ENCODE measurements at places on chromosomes 2 and 18.

GRCh38 chr2:5692561-5693286, 540 bp downstream of the SOX11 start:
- DNase-seq: no peak

DNA sequence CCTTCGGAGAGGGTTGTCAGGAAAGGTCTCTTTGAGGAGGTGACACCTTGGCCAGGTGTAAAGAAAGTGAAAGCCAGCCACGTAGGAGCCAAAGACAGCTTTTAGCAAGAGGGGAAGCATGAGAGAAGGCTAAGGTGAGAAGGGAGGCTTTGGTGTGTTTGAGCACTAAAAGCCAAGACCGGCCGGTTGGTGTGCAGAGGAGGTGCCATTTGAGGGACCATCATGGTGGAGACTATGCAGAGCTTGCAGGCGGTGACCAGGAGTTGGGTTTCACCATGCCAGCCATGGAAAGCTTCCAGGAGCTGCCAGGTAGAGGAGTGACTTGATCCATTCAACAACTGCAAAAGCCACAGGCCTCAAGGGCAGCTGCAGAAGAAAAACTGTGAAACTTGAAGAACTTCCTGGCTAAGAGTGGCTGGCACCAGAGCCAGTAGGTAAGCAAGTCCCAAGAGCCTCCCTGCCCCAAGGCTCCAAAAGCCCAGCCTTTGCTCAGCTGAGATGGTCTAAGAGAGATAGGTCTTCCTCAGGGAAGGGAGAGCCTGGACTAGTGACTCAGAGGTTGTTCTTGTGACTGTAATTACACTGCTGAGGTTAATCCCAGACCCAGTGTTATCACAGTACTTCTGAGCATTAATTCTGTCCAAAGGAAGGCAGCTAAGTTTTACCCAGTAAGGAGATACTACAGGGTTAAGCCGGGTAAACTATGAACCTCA, 319.0 kb downstream of the BCL11A start:
- no peak for DNase-seq

GRCh38 chr2:229880892-229881586, 40.8 kb downstream of the TRIP12 start:
- no peak for DNase-seq

DNA sequence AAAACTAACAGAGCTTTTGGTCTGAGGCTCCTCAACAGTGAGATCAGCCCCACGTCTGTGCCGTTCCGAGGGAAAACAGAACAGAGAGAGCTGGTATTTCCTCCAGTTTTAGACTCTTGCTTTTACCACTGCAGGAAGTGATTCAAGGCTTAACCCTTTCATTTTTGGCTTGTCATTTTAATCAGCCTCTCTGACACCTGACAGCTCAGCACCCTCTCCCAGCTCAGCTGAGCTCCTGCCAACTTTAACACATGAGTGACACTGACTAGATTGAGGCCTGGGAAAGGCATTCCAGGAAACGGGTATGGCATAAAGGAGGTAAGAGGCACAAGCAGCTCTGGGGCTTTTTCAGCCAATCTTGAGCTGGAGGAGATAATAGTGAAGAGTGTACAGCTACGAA, 239.4 kb upstream of the SKOR2 start:
- no peak for DNase-seq

GRCh38 chr2:217297096-217297495, 437.2 kb upstream of the TNP1 start:
- DNase-seq: no peak

GRCh38 chr2:60554074-60554645, 706 bp upstream of the BCL11A start:
- DNase-seq: peak; percentile 26

DNA sequence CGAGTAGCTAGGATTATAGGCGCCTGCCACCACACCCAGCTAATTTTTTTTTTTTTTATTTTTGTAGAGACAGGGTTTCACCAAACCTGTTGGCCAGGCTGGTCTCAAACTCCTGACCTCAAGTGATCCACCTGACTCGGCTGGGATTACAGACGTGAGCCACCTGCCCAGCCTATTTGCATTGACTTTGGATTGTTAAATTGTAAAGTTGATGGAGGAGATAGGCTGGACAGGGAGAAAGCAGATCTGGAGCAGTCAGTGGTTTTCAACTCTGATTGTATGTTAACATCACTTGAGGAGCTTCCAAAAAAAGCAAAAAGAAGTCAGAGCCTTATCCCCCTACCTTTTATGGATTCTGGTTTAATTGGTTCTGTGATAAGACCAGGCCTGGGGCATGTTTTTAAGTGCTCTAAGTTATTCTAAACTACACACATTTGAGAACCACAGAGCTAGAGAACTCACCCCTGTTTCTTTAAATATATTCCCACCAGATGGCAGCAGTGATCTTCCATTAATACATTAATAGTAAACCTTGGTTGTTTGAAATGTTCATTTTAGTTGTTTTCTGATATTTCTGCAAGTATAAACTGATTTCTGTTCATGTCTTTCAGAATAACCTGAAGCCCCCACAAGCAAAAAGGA, 7.5 kb downstream of the C2orf49 start:
- peak; percentile 18 for DNase-seq

GRCh38 chr2:2667690-2668089, 336.6 kb upstream of the MYT1L start:
- DNase-seq: no peak

DNA sequence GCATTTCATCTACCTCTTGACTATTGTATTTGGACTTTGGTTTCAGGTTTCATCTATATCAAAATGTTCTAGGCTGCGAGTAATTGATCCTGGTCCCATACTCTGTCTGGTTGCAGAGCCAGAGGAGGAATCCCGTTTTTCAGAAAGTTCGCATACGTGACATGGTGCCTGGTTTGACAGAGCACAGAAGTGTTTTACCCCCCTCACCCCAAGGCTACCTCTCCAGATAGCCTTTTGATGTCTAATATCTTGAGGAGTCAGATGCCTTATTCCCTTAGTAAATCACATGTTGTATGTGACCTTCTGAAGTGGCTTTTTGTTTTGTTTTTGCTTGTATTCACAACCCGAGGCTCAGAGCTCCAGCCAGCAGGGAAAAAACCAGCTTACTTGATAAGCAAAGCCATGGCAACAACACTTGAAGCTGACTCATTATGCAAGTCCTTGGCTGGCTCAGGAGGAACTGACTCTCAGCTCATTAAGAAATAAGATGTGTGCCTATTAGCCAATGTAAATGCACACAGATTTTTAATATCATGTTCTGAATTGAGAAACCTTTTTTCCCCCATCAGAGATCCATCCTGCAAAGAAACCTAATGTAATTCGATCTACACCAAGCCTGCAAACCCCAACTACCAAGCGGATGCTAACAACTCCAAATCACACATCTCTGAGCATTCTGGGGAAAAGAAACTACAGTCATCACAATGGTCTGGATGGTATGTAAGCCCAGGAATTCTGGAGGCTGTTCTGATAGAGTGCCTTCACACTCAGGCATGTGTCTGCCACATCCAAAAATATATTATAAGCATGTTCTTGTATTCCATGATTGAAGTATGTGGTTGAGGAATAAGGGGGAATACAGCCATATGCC, 41.4 kb downstream of the OXER1 start:
- DNase-seq: peak; percentile 28

- DNase-seq: no peak
Observed at GRCh38 chr2:2466534-2466933, 135.5 kb upstream of the MYT1L start.

GRCh38 chr2:143823876-143824275, 694.7 kb downstream of the ARHGAP15 start:
- no peak for DNase-seq

- no peak for DNase-seq
Observed at GRCh38 chr2:208584378-208584985, 177.9 kb downstream of the PTH2R start.

DNA sequence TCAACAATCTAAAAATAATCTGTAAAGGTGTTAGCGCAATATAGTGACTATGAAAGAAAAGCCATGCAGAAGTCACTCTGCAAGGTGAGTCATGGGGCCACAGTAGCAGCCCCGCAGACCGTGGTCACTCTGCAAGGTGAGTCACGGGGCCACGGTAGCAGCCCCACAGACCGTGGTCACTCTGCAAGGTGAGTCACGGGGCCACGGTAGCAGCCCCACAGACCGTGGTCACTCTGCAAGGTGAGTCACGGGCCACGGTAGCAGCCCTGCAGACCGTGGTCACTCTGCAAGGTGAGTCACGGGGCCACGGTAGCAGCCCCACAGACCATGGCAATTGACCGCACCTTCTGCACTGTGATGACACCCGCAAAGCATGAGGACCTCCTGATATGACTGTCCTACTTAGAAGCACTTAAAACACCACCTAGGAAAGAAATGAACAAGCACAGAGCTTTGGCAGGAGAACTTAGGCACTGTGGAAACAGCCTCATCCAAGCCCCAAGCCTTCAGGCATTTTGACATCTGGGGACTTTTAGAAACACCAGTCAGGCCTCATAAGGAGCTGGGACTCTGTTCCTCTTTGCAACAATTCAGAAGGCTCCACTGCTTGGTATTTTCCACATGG, 70.1 kb downstream of the LDLRAD4 start:
- DNase-seq: no peak

DNA sequence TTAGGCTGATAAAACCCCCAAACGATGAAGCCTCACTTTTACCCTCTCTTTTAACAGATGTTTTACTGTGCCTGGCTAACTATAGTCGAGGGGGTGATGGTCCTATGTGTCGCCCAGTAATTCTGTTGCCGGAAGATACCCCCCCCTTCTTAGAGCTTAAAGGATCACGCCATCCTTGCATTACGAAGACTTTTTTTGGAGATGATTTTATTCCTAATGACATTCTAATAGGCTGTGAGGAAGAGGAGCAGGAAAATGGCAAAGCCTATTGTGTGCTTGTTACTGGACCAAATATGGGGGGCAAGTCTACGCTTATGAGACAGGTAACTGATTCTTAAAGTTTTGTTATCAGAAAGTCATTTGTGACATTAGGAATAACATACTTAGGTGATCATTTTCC, 20.4 kb downstream of the MSH6 start:
- no peak for DNase-seq
